ENCODE measurements at places on chromosomes 5 and 9.

DNA sequence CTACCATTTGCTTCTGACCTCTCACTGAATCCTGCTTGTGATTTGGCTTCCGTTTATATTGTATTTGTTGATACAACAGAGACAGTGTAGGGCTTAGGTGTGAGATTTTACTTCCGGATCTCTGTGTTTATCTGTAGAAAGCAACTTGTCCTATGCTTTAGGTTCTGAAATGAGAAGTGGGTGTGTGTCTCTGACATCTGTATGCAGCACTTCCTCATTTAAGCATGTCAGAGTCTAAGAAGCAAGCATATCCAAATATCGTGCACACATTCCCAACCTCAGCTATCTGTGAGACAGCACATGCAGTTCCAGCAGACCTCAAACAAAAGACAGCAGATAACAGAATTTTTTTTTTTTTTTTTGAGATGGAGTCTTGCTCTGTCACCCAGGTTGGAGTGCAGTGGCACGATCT, 16.3 kb downstream of the KLF9 start:
- peak; percentile 71 for DNase-seq

DNA sequence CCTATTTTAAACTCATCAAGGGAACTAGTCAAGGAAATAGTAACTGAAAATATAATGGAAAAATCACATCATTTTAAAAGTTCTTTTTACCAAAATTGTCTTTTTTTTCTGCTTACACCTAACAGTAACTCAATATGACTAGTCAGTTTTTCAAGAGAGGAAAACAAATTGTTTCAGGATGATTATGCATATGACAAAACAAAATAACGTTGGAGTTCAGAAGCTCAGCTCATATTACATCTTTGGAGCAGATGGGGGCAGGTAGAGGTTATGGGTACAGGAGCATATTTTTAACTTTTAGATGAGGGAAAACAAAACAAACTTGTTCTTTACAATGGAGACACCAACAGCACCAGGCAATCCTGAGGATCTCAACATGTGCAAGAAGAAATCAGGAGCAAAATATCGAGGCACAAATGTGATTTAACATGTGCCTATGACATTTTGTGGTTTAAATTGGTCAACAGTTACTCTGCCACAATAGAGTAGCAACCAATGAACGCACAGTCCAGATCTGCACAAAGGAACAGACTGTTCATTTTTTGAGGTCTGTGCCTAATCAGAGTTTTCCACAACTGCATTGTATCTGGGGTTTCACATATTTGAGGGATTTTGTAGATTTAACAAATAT, 659.0 kb downstream of the ANXA1 start:
- no peak for DNase-seq

DNA sequence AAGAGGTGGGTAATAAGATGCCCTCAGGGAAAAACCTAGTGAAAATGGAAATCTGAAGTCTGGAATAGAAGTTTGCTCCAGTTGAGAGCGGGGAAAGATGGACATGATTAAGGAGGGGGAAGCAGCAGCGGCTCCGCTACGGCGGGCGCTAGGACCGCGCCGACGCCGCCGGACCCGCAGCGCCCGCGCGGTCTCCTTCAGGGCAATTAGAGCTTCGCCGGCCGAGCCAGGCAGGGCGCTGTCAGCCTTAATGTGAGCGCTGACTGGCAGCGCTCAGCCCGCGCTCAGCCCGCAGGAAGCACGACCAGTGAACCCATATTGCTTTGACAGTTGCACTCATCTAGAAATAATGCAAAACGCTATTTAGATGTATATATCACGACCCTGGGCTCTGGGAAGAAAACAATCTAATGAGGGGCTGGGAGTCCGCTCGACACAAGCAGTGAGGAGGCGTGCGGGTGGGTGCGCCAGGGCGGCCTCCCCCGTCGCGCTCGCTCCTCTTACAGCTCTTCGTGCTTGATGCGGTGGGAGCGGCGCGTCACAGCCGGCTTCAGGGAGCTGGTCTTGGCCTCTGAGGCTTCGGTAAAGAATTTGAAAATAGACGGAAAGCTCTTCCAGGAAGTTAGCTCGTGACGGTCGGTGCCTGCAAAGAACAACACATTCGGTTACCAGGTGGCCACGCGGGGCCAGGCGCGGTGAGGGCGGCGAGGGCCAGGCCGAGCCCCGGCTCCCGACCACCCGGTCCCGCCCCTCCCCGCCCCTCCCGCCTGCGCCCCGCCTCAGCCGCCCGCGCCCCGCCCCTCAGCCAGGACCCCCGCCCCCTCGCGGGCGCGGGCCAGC, 37.7 kb downstream of the NR2F1 start:
- peak; percentile 50 for DNase-seq

GRCh38 chr9:33690143-33690933, 105.0 kb upstream of the PRSS3 start:
- DNase-seq: no peak

- DNase-seq: no peak
Measured at GRCh38 chr9:118644066-118644465, 725.2 kb downstream of the BRINP1 start.

GRCh38 chr5:136153581-136154236, 21.1 kb downstream of the SMAD5 start:
- DNase-seq: no peak

DNA sequence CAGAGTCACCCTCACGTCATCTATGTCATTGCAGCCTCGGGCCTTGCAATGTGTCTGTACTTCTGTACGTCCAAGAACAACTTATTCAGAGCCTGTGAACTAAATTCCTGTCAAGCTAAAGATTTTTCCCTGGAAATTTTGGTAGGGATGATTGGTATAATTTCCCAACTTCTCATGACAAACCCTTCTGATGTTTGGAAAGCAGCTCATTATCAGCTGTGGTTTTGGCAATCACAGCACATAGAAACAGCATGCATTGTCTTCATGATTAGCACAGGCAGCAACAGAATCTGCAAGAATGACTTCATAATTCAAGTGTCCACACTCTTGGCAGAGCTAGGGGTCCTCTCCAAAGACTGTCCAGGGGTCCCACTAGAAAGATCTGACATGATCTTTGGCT, 49.5 kb downstream of the APBA1 start:
- no peak for DNase-seq
